T-helper 17 cell (primary cell): ENCODE measurements at places on chromosomes 6 and 20.
A peak's percentile ranks its signal among the peaks of the same experiment; 100 is the strongest.

- peaks cover 7% of the 10 kb centered on the region for H3K36me3 ChIP-seq
- no peak overlapping the region for H3K27ac ChIP-seq
- no peaks in the 10 kb centered on the region for H3K27me3 ChIP-seq
- H3K4me3 ChIP-seq, result no peak overlapping the region
- H3K4me1 ChIP-seq, result no peaks in the 10 kb centered on the region
Measured at GRCh38 chr6:89680150-89680549, 41.6 kb upstream of the LYRM2 start.

GRCh38 chr20:50572938-50573777 lies 63.0 kb downstream of the PTPN1 start:
- H3K36me3 ChIP-seq, result peaks cover 11% of the 10 kb centered on the region
- no peaks in the 10 kb centered on the region for H3K27me3 ChIP-seq
- peaks cover 41% of the 10 kb centered on the region for H3K4me1 ChIP-seq
- DNase-seq, result no peak
- peak overlapping the region; percentile 90 for H3K27ac ChIP-seq
- no peak overlapping the region for H3K4me3 ChIP-seq

GRCh38 chr20:59525500-59526241 lies 78.7 kb upstream of the PHACTR3 start:
- no peaks in the 10 kb centered on the region for H3K36me3 ChIP-seq
- no peak for DNase-seq
- H3K4me3 ChIP-seq, result no peak overlapping the region
- no peaks in the 10 kb centered on the region for H3K4me1 ChIP-seq
- H3K27ac ChIP-seq, result no peak overlapping the region

GRCh38 chr6:13763740-13764381 lies 50.5 kb downstream of the MCUR1 start:
- no peak overlapping the region for H3K27ac ChIP-seq
- H3K36me3 ChIP-seq, result no peaks in the 10 kb centered on the region
- no peak for DNase-seq
- peaks cover 36% of the 10 kb centered on the region for H3K4me1 ChIP-seq
- no peaks in the 10 kb centered on the region for H3K27me3 ChIP-seq

DNA sequence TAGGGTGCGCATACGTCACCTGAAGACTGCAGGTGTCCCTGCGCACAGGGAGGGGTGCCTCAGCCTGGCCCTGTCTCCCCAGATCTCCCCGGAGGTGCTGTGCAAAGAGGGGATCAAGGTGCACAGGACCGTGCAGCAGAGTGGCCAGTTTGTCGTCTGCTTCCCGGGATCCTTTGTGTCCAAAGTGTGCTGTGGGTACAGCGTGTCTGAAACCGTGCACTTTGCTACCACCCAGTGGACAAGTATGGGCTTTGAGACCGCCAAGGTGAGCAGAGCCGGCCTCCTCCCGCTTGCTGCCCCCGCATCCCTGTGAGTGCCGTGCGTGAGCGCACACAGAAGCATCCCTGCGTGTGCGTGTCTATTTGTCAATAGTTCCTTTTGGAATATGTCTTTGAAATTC lies 150.7 kb downstream of the DTNBP1 start:
- H3K36me3 ChIP-seq, result peaks cover 8% of the 10 kb centered on the region
- no peak overlapping the region for H3K27ac ChIP-seq
- H3K4me1 ChIP-seq, result peaks cover 11% of the 10 kb centered on the region
- DNase-seq, result no peak

DNA sequence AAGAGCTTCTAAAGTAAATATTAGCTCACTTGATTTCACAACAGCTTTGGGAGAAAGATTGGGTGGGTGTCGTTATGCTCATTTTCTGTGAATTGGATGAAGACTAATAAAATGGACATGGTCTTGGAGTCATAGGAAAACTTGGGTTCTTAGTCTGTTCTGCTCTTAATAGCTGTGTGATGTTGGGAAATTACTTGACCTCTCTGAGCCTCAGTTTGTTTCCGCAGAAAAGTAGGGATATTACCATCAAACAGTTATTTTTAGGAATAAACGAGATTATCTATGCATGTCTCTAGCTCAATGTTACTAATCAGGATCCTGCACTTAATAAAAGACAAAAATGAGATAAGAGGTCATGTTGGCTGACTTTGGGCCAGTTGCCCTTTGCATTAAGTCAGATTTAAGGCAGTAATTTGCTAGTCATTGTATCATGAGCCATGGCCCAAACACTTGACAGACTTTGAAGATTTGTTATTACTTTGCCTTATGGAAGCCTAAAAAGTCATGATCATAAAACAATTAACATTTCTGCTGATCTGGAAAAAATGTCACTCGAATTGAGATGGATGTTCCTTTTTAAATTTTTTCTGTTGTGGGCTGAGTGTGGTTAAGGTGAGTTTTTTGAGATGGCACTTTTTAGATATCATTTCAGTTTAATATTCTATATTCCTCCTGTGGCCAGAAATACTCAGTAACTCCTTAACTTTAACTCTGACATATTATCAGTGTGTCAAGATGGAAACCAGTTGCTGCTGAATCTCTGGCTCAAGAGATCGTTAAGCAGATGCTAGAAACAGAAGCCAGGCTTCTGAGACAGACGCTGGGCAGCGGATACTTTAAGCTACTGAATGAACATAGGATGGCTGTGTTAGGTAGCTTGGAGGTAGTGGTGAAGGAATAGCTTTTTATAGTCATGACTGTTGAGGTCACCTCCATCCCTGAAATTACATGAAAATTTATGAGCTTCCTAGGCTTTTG lies 291.6 kb downstream of the PHF3 start:
- H3K4me3 ChIP-seq, result no peak overlapping the region
- H3K36me3 ChIP-seq, result no peaks in the 10 kb centered on the region
- peaks cover 7% of the 10 kb centered on the region for H3K27me3 ChIP-seq

GRCh38 chr20:20489054-20489453 lies 121.2 kb downstream of the INSM1 start:
- H3K27ac ChIP-seq, result no peak overlapping the region
- no peak for DNase-seq
- no peaks in the 10 kb centered on the region for H3K27me3 ChIP-seq
- H3K4me3 ChIP-seq, result no peak overlapping the region
- peaks cover 5% of the 10 kb centered on the region for H3K4me1 ChIP-seq

DNA sequence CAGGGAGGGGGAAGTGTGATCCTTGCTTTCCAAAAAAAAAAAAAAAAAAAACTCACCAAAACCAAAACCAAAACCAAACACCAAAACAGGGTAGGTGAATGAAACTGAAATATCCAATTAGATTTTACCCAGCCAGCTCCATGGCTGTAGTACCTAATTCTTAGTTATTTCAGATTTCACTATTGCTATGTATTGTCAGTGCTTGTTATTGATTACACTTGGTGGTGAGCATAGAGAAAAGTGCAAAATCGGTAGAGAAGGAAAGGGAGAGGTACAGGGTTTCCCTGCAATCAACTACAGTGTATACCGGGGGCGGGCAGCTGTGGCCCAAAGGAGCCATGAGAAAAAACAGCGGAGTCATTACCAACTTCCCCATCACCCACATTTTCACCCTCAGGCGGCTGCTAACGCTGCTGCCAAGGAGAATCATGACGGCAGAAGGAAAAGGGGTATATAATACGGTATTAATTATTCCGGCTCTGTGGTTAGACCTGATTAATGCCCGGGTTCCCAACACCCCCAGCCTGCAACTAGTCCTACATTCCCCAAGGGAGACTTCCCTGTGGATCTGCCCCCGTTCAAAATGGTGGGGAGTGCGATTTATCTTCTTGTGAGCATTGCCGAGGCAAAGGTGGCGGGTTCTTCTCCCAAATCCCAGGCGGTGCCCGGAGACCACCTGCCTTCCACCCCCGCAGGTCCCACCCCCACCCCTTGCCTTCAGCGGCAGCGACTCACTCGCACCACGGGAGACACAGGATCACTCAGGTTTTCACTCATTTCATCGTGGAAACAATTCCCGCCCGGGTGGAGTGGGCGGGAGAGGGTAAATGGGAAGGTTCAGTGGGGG lies at the start of gene C6orf62:
Gene C6orf62 (minus strand): TSS at position 30 of the 847 bp plus-strand sequence. CDS start 486 bp downstream, outside the sequence.
- H3K36me3 ChIP-seq, result peaks cover 7% of the 10 kb centered on the region
- H3K27me3 ChIP-seq, result no peaks in the 10 kb centered on the region
- peak within 1 kb of the TSS; percentile 99 for H3K27ac ChIP-seq
- peak within 1 kb of the TSS; percentile 96 for H3K4me3 ChIP-seq

DNA sequence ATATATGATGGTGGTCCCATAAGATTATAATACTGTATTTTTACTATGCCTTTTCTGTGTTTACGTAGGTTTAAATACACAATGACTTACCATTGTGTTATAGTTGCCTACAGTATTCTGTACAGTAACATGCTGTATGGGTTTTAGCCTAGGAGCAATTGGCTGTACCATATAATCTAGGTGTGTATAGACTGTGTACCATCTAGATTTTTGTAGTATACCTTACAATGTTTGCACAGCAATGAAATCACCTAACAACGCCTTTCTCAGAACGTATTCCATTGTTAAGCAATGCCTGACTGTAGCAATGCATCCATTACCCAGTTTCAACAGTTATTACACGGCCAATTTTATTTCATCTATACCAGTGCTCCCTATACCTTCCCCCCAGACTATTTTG lies 10.7 kb downstream of the MACROD2 start:
- H3K4me3 ChIP-seq, result no peak overlapping the region
- no peaks in the 10 kb centered on the region for H3K27me3 ChIP-seq
- H3K27ac ChIP-seq, result no peak overlapping the region
- DNase-seq, result no peak
- H3K4me1 ChIP-seq, result no peaks in the 10 kb centered on the region
- H3K36me3 ChIP-seq, result no peaks in the 10 kb centered on the region

DNA sequence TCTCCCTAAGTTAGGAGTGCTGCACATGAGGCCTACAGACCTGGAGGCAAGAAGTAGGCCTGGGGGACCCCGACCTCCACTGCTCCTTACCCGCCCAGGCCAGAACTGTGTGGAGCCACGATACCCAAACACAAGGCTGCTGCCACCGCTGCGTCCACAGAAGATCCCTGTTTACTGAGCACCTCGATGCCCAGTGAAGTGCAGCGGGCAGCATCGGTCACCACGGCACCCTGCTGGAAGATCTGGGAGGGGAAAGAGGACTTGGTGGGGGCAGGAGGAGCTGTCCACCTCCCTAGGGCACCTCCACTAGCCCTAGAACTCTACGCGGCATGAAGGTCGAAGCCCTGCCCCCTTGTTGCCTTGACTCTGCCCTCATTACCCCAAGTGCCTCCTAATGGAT lies 9.9 kb downstream of the GGT7 start:
- peak overlapping the region; percentile 21 for H3K27ac ChIP-seq
- H3K27me3 ChIP-seq, result no peaks in the 10 kb centered on the region
- peaks cover 6% of the 10 kb centered on the region for H3K4me1 ChIP-seq

DNA sequence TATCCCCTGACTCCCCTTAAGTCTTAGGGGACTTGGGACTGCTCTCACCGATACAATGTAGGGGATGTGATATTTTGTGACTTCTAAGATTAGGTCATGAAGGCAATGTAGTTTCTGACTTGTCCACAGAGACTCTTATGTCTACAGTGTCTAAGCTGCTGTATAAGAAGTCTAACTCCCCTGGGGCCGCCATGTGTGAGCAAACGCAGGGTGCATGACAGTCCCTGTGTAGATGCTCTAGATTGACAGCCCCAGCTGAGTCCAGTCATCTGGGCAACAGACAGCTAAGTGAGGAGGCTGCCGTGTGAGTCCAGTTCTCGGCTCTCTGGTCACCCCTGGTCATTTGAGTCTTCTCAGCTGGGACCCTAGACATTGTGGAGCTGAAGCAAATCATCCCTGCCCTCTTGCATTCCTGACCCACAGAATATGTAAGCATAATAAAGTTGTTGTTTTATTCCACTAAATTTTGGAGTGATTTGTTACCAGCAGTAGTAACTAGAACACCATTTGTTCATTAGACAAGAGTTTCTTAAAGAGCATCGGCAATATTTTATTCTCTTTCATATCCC lies 743.3 kb upstream of the CHD6 start:
- no peak for DNase-seq
- no peaks in the 10 kb centered on the region for H3K36me3 ChIP-seq
- no peaks in the 10 kb centered on the region for H3K27me3 ChIP-seq

GRCh38 chr20:11492386-11492785 lies 425.3 kb upstream of the BTBD3 start:
- H3K36me3 ChIP-seq, result no peaks in the 10 kb centered on the region
- no peaks in the 10 kb centered on the region for H3K4me1 ChIP-seq
- no peak overlapping the region for H3K27ac ChIP-seq
- no peaks in the 10 kb centered on the region for H3K27me3 ChIP-seq

- H3K27ac ChIP-seq, result no peak overlapping the region
- H3K27me3 ChIP-seq, result no peaks in the 10 kb centered on the region
- no peak for DNase-seq
- H3K4me1 ChIP-seq, result no peaks in the 10 kb centered on the region
Measured at GRCh38 chr6:50889497-50889896, 70.8 kb downstream of the TFAP2B start.

GRCh38 chr20:19937218-19937617 lies 79.9 kb upstream of the NAA20 start:
- H3K27me3 ChIP-seq, result peaks cover 26% of the 10 kb centered on the region
- peak overlapping the region; percentile 80 for H3K4me3 ChIP-seq
- peak overlapping the region; percentile 81 for H3K27ac ChIP-seq
- H3K4me1 ChIP-seq, result peaks cover 28% of the 10 kb centered on the region

- H3K4me3 ChIP-seq, result no peak overlapping the region
- H3K36me3 ChIP-seq, result no peaks in the 10 kb centered on the region
- peaks cover 7% of the 10 kb centered on the region for H3K27me3 ChIP-seq
- H3K4me1 ChIP-seq, result no peaks in the 10 kb centered on the region
- no peak for DNase-seq
- no peak overlapping the region for H3K27ac ChIP-seq
Measured at GRCh38 chr20:60630609-60631008, 621.5 kb upstream of the CDH4 start.

DNA sequence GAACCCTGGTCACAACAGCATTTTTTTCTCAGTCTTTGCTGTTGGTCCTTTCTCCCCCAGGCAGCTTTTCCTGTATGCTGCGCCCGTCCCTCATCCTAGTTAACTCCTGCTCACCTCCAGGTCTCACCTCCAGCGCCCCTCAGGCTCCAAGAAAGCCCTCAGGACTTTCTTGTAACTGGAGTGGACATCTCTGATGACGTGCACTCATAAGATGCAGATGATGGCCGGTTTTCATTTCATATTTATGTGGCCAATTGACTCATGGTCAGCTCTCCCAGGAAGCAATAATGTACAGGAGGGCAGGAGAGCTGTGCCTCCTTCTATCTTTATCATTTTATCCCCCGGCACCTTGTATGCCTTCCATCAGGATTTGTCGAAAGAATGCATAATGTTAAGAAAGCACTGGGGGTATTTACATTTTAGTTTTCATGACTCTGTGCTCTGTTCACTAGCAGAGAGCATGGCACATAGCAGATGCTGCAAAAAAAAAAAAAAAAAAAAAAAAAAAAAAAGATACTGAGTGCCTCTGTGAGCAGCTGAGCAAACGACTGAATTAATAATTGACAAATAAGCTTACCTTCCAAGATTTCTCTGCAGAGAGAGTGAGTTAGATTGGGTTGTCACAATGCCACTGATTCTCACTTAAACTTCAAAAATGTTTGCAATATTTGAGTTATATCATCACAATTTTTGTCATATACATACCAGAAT lies 170.2 kb downstream of the DOK5 start:
- H3K36me3 ChIP-seq, result no peaks in the 10 kb centered on the region
- no peak for DNase-seq
- peaks cover 19% of the 10 kb centered on the region for H3K27me3 ChIP-seq
- H3K4me3 ChIP-seq, result no peak overlapping the region
